Left colon (tissue), 2 donors: ENCODE measurements at places on chromosomes 2 and 18.

DNA sequence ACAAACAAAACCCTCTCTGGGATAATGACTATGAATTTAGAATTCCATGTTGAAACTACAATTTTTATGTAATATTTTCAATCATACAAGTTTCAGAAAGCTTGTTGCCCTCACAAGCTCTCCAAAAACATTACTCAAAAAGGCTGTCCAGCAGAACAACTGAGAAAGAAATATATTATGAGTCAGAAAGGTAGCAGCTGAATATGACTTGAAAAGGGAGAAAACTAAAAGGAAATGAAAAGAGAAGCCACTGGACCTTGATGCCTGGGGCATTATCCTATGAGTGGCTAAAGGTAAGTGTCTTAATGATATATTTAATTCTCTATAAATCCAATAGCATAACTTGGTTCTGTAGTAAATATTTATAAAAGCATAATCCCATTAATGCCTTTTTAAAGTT lies 61.8 kb downstream of the NXPH2 start:
- no peak for DNase-seq

DNA sequence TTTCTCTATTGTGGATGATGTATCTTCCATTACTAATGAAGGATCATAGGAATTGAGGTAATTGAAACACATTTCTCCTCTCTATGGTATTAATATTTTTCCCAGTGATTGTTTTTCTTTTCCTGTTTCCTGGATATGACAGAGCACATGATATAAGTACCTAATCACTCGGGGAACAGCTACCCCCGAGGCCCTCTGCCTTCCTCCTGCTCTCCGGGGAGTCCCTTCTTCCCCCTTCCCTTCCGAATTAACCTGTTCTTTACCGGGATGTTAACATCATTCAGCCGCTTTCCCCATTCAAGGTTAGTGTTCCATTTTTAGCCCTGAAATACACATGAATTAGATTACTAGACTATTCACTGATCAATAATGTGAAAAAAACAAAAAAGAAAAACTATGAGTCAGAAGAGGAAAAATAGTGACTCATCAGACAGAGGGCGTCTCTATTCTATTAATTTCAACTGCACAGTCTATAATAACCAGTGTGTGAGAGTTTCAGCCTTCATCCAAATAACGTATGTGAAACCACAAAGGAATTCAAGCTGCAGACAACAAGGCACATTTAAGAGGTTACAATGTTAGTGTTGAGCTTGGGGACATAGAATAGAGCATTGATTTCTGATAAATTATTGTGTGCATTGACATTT lies 450.8 kb downstream of the DLGAP1 start:
- no peak for DNase-seq

GRCh38 chr2:117523711-117524238 lies 290.7 kb upstream of the DDX18 start:
- no peak for DNase-seq

- no peak for DNase-seq
Observed at GRCh38 chr2:34447097-34447496, 848.0 kb upstream of the FAM98A start.

DNA sequence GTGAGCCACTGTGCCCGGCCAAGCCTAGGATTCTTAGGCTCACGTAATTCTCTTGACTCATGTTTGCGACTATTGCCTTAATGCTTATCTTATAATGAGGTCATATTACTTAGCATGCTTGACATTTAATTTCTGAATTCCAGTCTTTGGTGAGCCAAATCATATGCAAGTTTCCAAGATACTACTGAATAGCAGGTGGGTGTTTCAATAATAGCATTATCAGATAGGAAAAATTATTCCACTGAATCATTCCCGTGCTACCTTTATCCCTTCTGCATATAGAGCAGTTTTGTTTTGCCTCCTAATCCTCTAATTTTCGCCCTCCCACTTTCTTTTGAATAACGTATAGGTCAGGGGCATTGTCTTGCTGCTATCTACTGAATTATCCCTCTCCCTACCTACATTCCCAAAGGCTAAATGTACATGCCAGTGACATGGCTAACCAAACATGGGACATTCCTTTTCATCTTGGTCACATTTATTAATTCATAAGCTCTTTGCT lies 4.9 kb downstream of the DAW1 start:
- DNase-seq = no peak

DNA sequence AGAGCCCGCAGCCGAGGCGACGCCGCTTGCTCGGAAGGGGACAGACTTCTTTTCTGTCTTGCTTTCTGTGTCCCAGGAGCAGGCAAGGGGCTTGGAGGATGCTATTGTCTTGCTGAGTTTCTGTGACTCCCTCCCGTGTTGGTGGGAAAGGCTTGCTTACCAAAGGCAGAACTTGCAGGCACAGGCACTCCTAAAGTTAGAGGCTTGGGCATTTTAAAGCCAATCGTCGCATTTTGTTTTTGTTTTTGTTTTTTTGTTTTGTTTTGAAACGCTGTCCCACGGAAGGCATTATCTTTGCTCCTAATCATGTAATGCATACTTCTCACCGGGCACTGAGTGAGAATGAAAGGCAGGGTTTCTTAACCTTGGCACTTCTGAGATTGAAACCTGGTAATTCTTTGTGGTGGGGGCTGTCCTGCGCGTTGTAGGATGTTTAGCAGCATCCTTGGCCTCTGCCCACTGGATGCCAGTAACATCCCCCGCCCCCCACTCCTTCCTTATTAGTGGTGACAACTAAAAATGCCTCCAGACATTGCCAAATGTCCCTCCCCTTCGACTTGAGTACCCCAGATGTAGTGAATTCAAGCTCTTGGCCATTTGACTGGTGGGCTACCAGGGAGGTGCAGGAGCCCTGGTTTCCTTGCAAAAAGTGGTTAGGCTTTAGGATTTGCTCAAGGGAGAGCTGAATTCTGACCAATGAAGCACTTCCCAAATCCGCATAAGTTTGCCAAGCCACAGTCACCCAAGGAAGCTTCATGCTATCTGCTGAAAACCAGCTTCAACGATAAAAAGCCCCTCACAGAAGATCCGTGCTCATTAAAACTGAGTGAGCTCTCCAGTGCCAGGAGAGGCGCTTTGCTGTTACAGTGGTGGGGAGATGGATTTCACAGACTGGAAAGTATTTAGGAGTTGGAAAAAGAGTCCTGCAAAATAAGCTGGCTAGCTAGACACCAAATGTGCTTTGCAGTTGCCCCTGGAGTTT lies 1.2 kb downstream of the ANTXR1 start:
- no peak for DNase-seq

DNA sequence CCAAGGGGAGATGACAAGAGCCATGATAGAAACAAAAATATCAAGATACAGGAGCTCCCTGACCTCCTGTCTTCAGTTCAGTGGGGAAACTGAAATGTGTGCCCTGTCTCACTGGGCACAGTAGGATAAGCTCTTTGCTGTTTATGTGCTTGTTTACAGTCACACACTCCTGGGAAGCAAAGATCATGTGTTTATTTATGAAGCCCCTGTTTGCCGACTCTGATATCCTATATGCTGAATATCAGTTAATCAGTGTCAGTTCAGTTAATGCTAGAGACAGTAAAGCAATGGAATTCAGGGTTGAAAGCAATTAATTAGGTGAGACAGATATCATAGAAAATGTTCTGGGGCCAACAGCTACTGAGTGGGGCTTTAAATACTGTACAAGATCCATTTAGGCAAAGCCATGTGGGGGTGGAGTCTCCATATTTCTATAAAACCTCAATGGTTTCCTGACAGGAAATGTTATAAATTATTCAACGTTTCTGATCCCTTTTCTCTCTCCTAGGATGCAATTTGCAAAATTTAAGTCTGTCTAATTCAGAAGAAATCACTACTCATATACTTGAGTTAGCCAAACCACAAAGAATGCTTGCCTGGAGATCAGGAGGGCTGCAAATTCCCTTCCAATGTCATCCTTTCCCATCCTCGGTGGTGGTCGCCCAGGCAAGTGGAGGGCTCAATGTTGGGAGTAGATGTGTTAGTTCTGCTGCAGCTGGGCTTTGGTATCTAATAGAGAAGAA lies 551.3 kb downstream of the CMPK2 start:
- DNase-seq = no peak

GRCh38 chr2:71898375-71898774 lies 249.3 kb downstream of the CYP26B1 start:
- DNase-seq = no peak

GRCh38 chr18:3983351-3983969 lies 471.6 kb downstream of the DLGAP1 start:
- DNase-seq = no peak

DNA sequence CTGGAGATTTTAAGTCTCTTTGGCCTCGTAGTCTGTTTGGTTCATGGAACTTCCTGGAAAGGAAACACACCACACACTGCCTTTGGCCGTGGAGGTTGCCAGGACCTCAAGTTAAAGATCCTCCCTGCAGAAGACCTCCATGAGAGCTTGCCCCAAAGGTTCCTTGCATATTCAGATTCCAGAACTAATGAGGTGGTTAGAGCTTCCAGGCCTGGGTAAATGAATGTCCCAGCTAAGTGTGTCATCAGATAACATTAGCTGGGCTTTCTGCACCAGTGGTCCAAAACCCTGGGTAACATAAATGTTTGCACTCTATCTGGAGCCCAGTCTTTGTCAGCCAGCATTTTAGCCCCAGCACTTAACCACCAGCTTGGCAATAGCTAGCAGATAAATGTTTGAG lies 122.1 kb upstream of the EML6 start:
- no peak for DNase-seq

- DNase-seq = no peak
Observed at GRCh38 chr18:48226401-48226800, 182.8 kb downstream of the ZBTB7C start.

- DNase-seq = no peak
Observed at GRCh38 chr2:16911746-16912145, 246.1 kb upstream of the CYRIA start.

DNA sequence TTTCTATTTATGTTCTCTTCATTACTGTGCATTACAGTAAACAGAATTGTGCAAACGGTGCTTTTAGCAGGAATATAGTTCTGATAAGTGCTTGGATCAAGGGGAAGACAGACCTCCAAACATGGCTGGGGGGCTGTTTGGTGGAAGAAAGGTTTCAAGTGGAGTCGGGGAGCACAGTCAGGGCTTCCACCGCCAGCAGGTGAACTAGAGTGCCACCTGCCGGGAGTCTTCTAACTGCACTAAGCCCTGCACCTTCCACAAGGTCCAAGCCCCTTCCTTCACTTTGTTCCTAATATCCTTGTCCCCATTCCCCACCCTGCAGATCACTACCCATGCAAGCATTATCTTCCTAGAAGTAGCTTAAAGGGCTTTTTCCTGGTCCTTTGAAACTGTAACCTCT lies 11.1 kb downstream of the ONECUT2 start:
- no peak for DNase-seq

DNA sequence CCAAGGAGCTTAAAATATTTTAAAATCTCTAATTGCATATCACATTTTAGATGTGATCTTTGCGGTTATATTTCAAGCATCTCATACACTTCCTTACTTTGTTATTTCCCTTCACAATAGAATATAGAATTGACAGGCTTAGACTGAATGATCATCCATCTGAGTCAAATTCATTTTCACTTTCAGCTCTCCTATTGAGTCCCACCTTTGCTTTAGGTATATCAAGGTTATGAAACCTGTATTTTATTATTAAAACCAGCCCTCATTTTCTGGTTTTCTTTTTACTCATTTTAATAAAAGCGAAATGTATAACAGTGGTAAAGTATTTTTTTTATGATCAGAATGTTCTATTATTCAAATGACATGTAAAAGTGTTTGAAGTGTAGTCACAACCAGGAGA lies 162.9 kb upstream of the KYNU start:
- no peak for DNase-seq

DNA sequence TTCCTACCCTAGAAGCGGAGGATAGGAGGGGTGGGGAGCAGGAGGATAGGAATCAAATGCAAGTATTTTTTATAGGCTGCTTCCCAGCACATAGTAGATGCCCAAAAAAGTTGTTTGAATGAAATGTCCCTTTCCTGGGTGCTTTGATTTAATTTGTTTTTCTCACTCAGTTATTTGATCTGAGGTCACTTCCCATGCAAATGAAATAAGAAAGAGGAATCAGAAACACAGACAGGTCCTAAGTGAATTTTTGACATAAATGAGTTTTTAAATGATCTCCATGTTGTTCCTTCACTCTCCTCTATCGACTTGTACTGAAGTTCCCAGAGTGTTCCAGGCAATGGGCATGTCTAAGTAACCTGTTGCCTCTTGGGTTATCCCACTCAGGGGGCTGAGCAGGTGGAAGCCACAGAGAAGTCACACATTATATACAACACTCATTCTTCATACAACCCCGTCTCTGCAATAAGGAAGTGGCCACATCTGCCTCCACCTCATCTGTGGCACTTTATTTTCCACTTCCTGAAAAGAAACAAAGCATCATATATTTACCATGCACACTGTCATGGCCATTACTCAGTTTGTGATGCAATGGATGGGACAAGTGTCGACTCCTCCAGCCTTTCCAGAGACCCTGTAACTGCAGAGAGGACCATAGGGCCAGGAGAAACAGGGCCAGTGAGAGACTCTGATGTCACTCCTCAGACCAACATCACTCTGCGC lies 81.9 kb upstream of the ZNF397 start:
- DNase-seq = peak; percentile 22

DNA sequence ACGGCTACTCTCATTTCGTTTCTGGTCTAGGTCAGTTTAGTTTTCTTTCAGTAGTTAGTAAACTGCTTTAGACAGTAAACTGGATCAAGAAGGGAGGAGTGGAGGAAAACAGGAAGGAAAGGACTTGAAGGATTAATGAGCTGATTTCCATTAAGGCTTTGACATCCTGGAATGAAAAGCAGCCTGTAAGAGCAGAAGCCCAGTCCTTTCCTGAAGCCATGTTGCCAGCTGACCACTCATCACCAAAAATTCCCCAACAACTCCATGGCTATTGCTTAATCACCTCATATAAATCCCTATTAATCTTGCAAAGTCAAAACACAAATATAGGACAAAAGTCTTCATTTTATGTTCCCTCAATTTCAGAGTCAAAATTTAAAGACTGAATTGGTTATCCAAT lies 113.7 kb upstream of the ZFP36L2 start:
- DNase-seq = no peak

DNA sequence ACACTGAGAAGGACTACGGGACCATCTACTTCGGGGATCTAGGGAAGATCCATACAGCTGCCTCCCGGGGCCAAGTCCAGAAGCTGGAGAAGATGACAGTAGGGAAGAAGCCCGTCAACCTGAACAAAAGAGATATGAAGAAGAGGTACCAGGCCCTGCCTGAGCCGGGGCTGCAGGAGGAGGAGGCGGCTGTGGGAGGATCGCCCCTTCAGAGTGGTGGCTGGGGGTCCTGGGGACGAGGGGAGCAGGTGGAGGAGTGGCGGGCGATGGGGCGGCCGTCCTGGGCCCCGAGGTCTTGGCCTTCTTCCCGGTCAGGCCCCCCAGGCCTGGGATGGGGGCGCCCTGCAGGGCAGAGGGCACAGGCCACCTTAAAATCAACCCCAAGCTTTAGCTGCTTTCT lies 524 bp downstream of the ANKRD30B start:
- DNase-seq = no peak

DNA sequence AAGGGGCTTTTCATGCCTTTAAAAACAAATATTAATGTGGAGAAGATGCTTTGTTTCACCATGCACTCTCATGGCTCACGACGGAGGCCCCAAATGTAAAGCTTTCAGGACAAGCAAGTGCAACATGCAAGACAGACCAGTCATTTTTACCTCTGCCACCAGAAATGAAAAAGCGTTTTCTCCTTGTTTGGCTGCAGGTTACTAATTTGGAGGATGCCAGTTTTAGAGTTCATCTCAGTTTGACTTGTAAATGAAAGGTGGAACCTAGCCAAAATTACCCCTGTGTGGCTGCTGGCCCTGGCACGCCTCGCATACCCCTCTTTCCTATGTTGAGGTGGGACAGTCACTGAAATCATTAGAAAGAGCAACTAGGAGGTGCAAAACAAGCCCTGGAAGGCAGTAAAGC lies 138.6 kb downstream of the BCL2 start:
- DNase-seq = no peak
